NAMALWA (cell line): ENCODE measurements at places on chromosomes 12 and 14.
A peak's percentile ranks its signal among the peaks of the same experiment; 100 is the strongest.

GRCh38 chr12:92785563-92785950 lies 82.8 kb downstream of the PLEKHG7 start:
- DNase-seq = no peak

DNA sequence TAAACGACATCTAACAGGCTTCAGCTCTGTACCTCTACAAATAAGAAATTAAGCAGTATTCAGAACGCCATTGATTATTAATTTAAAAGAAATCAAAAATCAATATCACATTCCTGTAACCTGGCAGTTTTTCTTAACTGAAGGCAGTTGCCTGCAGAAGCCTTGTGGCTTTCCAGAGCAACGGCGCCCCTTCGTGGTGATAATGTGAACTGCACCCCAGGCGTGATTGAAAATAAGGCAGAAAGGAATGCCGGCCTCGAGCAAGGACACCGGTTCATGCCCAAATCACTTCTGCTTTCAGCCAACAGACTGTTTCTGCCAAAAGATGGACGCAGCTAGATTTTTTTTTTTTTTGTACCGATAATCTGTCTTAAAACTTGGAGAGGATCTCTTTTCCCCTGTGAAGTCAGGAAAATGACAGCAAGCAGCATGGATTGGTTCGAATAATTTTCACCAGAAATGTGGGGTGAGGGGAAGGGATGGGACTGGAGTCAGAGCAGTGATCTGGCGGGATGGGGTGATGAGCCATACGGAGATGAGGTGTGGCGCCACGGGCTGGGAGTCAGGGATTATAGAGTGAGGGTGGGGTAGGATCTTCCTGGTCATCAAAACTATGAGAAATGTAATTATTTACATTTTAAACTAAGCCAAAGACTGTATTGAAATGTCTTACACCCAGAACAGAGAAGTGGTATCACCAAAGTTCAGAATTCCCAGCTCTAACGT lies 473.0 kb downstream of the DPF3 start:
- peak; percentile 53 for DNase-seq

DNA sequence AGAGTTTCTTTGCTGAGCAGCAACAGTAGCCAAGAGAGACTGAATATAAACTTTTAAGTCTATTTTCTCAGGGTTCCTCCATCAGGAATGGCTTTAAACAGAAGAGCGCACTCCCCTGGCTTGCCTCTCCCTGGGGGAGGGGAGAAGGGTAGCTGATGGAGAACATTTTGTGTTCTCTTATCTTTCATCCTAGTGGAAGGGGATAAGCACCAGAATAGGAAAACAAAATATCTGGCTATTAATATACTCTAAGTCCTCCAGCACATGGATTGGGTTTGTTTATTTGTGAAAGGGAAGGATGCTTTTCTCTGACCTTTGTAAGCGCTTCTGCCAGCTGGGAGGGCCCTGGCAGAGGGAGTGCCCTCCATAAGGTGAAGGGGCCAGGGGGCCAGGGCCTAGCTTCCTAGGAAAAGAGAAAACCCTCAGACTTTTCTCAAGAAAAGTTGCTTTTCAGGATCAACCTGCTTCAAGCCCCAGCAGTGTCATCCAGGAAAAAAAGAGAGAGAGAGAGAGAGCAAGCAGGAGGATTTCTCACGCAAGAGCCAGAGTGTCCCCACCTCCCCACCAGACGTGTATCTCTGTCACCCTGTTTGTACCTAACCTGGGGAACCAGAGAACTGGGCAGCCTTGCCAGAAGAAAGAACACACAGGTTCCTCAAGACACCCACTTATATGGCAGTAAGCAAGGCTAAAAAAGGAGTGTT lies 34.3 kb upstream of the ATP2A2 start:
- DNase-seq = no peak

GRCh38 chr14:65478596-65478995 lies 66.1 kb downstream of the FUT8 start:
- no peak for DNase-seq

- DNase-seq = no peak
These were observed 147.1 kb downstream of the PHLDA1 start for GRCh38 chr12:75884465-75884985.

- DNase-seq = no peak
These were observed 569.9 kb upstream of the MGAT4C start for GRCh38 chr12:86826051-86826450.

- no peak for DNase-seq
These were observed 111.4 kb upstream of the TMEM132C start for GRCh38 chr12:128155571-128155970.

GRCh38 chr14:69027242-69027913 lies 48.3 kb upstream of the ACTN1 start:
- no peak for DNase-seq

GRCh38 chr14:101030586-101030985 lies 127.1 kb upstream of the RTL1 start:
- DNase-seq = no peak

DNA sequence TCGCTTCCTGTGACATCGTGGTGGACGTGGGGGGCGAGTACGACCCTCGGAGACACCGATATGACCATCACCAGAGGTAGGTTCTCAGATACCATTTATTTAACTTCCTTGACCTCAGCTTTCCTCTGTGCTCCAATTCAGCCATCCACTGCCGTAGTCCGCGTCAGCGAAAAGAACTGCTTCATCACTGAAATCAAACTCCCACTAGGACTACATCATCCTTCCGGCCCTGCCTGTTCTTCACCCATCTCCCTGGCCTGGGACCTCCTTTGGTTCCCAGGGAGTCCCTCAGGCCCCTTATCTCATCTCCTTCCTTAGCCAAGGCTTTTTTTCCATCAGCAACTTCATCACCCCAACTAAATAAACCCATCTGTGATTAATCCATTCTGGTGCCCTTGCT lies 692 bp downstream of the MYG1 start:
- no peak for DNase-seq

DNA sequence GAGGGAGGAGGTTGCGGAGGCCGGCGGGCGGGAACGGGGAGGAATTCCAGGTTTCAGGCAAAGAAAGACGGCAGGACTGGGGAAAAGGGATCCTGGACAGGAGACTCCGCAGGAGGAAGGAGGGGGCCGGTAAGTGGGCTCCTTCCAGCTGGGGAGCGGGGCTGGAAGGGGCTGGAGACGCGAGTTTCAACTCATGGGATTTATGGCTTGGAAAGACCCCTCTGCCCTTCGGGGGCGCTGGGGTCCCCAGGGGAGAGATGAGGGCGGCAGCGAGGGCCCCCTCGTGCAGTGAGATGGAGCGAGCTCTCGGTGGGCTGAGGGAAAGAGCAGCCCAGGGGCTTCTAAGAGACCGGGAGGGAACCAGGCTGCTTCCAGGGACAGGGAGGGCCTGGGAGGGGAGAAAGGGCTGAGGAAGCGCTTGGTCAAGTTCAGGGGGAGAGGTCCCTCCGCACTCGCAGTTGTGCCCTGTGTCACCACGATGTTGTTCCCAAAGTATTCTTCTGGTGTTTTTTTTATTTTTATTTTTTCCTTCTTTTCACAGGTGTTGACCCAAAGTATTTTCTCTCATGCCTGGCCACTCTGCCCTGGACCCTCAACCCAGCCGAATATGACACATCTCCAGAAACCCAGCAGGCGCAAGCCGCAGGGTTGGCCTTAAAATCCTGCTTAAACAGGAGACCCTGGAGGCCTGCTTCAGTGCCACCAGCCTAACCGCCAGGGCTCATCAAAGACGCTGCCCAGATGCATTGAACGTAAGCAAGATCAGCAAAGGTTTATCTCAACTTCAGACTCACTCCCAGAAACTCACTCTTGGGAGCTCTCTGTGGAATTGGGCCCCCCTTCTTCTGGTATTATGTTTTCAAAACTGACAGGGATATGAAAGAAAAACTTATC lies 16.1 kb downstream of the TNFAIP2 start:
- DNase-seq = no peak

DNA sequence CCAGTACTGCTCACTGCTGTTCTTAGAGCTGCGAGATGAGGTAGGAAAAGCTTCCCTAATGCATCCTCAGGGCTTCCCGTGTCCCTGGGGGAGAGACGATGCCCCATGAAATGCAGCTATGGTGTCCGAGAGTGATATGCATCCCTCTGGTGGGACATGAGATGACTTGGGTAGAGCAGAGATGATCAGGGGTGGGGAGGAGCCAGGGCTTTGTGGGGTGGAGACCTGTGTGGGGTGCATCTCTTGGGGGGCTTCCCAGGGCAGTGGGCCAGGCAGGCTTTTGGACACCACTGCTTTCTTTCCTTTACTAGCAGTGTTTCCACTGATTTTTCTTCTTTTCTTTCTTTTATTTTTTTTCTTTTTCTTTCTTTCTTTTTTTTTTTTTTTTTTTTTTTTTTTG lies 147.3 kb downstream of the ADGRD1 start:
- DNase-seq = no peak

DNA sequence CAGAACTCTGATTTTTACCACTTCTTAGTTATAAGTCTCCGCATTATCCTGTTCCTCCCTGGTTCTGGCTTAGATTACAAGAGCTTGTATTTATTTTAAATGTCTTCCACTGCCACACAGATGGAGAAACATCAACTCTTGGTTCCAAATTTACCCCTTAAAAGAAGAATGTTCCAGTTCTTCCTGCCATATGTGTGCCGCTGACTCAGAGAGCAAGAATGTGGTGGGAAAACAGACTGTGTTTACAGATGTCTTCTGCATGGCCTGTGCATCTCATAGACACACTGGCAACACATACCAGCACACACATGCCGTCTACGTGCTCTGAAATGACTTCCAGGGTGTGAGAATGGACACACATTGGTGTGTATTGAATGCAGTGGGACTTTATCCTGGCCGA lies 383.0 kb downstream of the LRIG3 start:
- DNase-seq = no peak

- DNase-seq = no peak
These were observed 19.7 kb upstream of the FGD4 start for GRCh38 chr12:32379667-32380066.

- no peak for DNase-seq
These were observed 16.0 kb upstream of the PLEKHH1 start for GRCh38 chr14:67517083-67517482.

GRCh38 chr12:41485203-41485602 lies 297.1 kb downstream of the PDZRN4 start:
- no peak for DNase-seq
